T-helper 17 cell (primary cell): ENCODE measurements at places on chromosomes 16 and 17.

DNA sequence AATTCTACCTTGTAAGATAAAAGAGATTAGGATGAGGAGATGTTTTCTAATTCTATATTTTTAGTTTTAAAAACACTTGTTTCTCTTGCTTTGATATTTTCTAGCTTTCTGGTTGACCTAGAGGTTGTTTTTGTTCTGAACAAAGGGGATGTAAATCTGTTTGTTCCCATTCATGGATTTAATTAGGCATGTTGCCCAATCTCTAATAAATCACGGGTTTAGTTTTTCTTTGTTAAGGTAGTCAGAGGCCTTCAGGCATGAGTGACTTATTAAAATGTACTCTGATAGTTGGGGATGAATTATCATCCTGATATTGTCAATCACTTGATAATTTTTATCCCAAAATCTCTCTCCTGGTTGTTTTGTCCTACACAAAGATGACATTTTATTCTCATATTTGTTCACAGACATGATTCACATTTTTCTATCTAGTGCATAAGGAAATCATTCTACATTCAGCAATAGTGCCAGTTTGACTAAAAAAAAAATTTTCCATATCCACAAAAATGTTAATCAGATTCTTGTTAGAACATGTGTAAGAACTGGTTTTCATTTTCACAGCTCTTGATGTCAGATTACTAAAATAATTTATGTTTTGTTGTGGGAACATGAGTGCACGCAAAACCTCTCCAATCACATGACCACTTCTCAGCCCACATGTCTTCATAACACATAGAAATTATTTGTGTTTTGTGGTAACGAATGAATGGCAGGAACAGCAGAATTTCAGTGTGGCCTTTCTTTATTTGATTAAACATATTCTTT lies 95.7 kb upstream of the AKTIP start:
- DNase-seq: no peak

- DNase-seq: no peak
Measured at GRCh38 chr16:71709229-71709781, 15.2 kb downstream of the PHLPP2 start.

DNA sequence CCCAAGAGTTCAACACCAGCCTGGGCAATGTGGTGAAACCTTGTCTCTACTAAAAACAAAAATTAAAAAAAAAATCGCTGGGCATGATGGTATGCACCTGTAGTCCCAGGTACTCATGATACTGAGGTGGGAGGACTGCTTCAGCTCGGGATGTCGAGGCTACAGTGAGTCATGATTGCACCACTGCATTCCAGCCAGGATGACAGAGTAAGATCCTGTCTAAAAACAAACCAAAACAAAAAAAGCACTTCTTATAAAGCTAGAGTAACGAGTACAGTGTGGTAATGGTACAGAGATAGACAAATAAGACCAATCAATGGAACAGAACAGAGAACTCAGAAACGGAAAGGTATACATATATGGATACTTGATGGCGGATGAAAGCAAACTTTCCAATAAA lies 4.4 kb downstream of the NSMCE1 start:
- no peak for DNase-seq

DNA sequence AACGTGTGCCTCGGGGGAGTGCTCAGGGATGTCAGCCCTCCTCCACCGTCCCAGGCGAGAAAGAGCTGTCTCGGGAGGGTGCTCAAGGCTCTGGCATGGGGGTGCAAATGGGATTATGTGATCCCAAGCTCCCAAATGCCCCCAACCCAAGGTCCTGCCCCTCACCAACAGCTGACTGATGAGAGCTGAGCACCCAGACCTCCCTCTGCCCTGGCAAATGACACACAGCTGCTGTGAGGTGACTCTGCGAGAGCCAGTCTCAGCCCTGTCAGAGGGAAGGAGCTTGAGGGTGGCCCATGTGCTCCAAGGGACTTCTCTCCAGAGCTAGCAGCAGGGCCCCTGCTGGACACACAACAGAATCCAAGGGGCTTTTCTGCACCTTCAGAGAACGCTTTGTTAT lies 7.7 kb downstream of the CDH5 start:
- no peak for DNase-seq

DNA sequence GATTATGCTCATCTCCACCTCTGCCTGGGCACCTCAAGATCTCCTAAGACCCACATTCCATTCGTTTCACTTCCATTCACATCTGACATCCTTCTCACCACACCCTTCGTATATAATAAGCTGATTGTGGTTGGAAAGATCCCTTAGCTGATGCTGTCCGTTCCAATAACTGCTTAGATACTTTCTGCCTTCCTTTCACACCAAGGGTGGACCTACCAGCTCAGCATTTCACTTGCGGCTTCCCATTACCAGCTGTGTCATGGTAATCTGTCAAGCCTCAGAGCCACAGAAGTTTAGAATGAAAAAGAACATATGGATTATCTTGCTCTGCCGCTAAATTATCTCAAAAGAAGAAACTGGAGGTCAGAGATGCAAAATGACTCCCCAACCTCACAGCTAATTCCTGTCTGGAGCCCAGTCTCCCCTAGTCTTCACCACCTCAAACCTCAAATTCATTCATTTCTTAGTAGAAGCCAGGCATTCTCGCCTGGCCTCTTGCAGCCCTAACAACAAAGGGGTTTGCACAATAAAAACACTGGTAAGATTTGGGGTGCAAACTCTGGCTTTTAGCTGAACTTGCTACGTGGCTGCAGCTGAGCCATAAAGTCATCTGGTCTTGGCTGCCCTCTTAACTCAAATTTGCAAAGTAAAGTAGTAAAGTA lies 182.8 kb upstream of the HS3ST3A1 start:
- DNase-seq: no peak

- DNase-seq: no peak
Measured at GRCh38 chr17:67211742-67212141, 33.3 kb downstream of the HELZ start.

DNA sequence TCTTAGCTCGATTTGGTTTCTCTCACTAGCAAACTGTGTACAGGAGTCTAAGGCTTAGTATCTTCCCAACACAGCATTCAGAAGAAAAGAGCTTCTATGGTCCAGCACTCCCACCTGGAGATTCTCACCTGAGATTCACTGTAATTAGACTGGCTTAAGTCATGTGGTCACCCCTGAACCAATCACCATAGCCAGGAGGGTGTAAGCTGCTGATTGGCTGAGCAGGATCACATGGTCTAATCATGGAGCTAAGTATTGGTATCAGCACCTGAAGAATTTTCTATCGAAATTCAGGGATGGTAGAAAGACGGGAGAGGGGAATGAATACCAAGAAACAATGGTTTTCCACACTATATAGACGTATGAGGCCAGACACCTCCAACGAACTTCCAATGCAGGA lies 359.8 kb upstream of the ERCC4 start:
- no peak for DNase-seq

- DNase-seq: no peak
Measured at GRCh38 chr17:6753006-6753445, 2.8 kb upstream of the XAF1 start.

GRCh38 chr17:56847106-56847505 lies 13.2 kb downstream of the DGKE start:
- DNase-seq: no peak

DNA sequence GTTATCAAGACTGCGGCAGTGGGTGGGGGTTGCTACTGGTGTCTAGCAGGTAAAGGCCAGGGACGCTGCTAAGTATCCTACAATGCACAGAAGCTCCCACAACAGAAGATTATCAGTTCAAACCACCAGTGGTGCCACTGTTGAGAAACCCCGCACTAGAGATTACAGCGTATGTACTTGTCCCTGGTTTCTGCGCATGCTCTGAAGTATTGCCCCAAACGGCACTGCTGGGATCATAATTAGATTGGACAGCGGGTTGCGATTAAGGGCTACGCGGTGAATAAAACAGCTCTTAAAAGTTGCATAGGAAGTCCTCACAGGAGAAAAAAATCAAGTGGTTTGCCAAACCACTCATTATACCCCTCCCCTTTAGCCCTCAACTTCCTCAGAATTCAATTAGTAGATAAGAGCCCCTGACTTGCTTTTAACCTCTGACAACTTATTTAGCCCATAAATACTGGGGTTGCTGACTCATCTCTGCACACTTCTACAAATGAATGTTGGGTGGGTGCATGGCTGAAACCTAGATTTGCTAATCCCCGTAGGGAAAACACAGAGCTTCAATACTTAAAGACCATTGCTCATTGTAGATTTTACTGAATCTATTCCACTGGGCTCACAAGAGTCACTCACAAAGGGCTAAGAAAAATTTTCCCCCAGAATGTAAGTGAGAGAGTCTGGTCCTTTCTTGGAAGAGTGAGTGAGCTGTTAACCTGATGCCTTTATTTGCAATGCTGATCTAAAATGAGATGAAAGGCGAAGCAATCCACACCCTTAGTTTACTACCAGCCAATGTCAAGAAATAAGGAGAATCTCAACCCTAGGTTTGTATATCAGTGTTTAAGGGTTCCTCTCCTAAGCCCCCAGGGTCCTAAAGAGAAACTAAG lies 91.8 kb downstream of the RGS9 start:
- DNase-seq: no peak

DNA sequence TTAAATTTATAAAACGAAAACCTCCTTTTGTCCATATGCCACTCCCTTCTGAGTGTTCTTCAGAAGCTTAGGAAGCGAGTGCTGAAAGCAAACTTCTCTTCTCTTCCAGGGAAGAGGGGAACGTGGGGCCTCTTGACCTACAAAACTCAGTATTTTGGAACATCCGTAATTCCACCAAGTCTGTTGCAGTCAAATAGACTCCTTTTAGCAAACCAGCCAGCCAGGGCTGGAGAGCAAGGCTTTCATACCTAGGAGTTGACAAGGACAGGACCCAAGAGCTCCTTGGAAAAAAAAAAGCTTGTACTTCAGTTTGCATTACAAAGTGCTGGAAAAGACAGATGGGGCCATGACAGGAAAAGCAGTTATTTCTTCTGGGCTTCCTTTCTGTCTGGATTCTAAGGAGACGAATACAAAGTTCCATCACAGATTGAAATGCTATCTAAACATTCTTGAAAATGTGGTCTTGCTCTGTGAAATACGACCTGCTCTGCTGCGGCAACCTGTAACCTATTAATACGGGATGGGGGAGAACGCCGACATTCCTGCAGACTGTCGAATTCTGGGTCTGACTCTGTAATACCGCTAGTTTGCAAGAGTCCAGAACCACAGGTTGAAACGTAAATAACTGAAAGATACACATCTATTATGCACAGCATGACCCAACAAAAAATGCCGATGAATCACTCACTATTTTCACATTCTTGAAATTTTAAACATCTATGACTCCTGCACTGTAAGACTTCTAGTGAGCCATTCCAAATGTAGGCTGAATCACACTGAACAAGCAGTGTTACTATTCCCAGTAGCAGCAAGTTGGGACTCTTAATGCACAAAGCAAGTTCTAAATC lies 20.6 kb downstream of the VPS53 start:
- DNase-seq: no peak

DNA sequence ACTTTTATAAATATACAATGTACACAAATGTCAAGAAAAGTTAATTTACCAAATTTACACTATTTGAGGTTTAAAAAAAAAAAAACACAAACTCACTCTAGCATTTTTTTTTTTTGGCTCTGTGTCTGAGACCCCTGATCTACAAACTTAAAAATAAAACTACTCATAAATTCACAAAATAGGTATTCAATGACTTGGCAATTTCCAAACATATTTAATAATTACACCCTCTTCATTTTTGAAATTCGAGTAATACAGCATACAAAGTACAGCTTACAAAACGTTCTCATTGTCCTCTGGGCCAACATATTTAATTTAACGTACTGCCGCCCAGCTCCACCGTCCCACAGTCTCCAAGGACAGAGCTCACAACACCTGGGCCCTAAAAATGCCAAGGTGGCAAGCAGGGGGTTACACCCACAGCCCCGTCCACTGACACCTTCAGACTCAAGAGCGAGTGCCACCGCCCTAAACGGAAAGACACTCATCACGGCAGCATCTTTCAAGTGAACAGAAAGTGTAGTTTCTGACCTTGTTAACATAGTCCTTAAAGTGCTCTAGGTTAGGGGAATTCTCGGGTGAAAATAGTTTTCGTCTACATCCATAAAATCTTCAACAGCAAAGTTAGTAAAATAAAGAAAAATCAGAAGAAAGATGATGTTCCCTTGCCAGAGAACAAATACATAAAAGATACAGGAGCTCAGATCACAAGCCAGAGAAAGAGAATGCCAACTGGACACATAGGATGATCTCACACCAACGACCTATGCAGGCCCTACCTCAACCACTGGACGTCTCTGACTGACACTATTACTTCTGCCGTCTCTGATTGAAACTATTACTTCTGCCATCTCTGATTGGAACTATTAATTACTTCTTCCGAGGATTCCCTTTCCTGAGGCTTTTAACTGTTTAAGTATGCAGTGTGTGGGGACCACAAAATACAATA lies 4.2 kb downstream of the ADCY9 start:
- no peak for DNase-seq

GRCh38 chr17:65785109-65785508 lies 223.7 kb upstream of the AXIN2 start:
- DNase-seq: no peak

- no peak for DNase-seq
Measured at GRCh38 chr16:49352892-49353291, 20.7 kb upstream of the C16orf78 start.

GRCh38 chr17:34974794-34975785 lies 5.2 kb upstream of the LIG3 start:
- no peak for DNase-seq

DNA sequence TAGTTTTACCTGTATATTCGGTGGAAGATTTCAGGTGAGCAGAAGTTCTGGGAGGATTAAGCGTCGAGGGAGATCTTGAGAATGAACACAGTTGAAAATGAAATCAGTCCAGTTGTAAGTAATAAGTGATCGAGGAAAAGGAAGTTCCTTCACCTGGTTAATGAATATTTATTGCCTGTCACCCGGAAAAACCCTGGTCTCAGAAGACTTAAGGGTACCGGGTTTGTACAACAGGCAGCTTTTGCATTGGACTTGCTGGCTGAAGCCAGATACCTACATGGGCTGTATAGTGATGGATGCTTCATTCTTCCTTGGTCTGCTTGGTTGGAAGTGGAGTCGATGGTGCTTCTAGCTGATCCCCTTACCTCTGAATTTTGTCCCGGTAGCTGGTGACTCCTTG lies 72.7 kb downstream of the PRKCA start:
- DNase-seq: no peak

GRCh38 chr16:13594823-13595222 lies 325.1 kb upstream of the ERCC4 start:
- DNase-seq: no peak

DNA sequence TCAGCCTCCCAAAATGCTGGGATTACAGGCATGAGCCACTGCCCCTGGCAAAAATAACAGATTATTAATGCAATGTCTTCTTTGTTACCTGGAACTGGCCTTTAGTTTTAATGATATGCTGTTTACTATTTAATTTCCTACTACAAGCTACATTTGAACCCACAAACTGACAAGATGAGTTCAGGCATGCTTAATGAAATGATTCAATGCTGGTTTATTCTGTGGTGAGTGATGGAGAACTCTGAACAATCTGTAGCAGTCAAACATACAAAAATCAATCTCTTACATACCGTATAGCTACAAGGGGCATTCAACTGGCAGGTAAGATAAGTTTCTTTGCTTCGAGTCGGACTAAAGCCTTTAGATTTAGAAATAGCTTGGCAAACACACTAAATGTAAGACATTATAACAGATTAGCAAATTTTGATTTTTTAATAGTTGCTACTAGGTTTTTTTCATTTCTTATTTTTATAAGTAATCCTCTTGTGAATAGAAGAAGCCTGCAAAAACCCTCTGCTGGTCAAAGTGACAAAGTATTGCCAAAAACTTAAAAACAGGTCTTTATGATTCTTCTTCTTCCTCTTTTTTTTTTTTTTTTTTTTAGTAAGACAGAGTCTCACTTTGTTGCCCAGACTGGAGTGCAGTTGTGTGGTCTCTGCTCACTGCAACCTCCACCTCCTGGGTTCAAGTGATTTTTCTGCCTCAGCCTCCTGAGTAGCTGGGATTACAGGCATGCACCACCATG lies 138.5 kb downstream of the SSH2 start:
- no peak for DNase-seq
